Small intestine (tissue), 16 donors: ENCODE measurements at places on chromosomes 2 and 18. TPM values are rescaled to one million over a fixed set of nuclear protein-coding genes. Genes with fewer than 3 reads are reported as not detected.

The SKOR2 gene
- polyA plus RNA-seq = not detected

The RAB27B gene
- polyA plus RNA-seq = 4.1 TPM

The LIPG gene
- 33.0 TPM for polyA plus RNA-seq

The CCDC102B gene
- polyA plus RNA-seq = 5.1 TPM

The TWSG1 gene
- 2.5 TPM for polyA plus RNA-seq

The ALPP gene
- polyA plus RNA-seq = not detected

The ZDBF2 gene
- 3.4 TPM for polyA plus RNA-seq
